Stomach (tissue), 19 donors: ENCODE measurements at places on chromosomes 7 and 10. TPM values are rescaled to one million over a fixed set of nuclear protein-coding genes. Genes with fewer than 3 reads are reported as not detected.

DNA sequence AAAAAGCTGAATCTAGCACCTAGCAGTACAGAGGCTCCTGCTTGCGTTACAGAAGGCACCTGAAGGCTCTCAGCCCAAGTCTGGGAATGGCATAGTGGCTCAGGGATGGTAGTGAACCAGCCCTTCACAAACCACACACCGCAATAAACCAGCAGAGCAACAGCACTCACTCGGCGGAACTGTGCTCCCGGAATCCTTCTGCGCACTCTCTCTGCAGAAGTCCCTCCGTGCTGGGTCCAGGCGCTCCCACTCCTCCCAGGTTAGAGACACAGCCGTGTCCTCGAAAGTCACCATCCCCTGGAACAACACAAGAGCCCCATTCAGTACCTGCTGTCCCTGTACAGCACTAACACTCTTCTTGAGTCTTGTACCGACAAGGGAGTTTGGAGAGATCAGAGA lies 1.5 kb downstream of the ZNF394 start:
- peak overlapping the region; percentile 98 for H3K27ac ChIP-seq
- H3K4me1 ChIP-seq, result peaks cover 29% of the 10 kb centered on the region
- H3K36me3 ChIP-seq, result peaks cover 48% of the 10 kb centered on the region
- DNase-seq, result no peak
- H3K27me3 ChIP-seq, result no peaks in the 10 kb centered on the region

DNA sequence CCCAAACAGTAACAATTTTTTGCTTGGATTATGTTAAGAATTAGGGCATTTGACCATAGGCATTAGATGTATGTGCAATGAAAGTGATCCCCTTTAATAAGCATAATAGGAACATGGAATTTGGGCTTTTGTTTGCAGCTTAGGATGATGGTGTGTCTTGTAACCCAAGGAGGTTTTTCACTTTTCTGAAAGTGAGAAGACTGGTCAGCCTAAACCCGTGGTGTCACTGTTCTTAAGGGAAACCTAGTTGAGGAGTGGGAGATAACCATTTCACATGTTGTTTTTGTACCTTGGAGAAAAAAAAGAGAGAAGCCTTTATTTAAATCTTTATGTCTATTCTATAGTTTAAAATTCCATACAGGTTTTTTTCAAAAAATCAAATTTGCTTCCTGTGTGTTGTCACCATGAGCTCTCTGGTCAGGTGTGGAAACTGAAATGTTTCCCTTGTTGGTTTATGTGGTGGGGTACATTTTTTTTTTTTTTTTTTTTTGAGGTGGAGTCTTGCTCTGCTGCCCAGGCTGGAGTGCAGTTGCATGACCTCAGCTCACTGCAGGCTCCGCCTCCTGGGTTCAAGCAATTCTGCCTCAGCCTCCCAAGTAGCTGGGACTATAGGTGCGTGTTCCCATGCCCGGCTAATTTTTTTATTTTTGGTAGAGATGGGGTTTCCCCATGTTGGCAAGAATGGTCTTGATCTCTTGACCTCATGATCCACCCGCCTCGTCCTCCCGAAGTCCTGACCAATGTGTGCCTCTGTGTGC lies 7.7 kb downstream of the CCM2 start:
- H3K4me3 ChIP-seq, result no peak overlapping the region
- no peaks in the 10 kb centered on the region for H3K4me1 ChIP-seq
- H3K27ac ChIP-seq, result no peak overlapping the region
- H3K36me3 ChIP-seq, result no peaks in the 10 kb centered on the region
- no peaks in the 10 kb centered on the region for H3K27me3 ChIP-seq
- no peak for DNase-seq

- no peaks in the 10 kb centered on the region for H3K27me3 ChIP-seq
- H3K4me3 ChIP-seq, result no peak overlapping the region
- H3K4me1 ChIP-seq, result no peaks in the 10 kb centered on the region
- peak; percentile 32 for DNase-seq
These were observed 74.2 kb upstream of the ZPBP start for GRCh38 chr7:50166997-50167965.

GRCh38 chr7:22269963-22270362 lies 87.0 kb downstream of the RAPGEF5 start:
- H3K27me3 ChIP-seq, result no peaks in the 10 kb centered on the region
- no peak overlapping the region for H3K4me3 ChIP-seq
- no peaks in the 10 kb centered on the region for H3K4me1 ChIP-seq

- peak overlapping the region; percentile 67 for H3K4me3 ChIP-seq
- peak; percentile 41 for DNase-seq
- H3K27me3 ChIP-seq, result peaks cover 57% of the 10 kb centered on the region
- no peaks in the 10 kb centered on the region for H3K36me3 ChIP-seq
These were observed 806 bp upstream of the VIPR2 start for GRCh38 chr7:159145490-159145855.

DNA sequence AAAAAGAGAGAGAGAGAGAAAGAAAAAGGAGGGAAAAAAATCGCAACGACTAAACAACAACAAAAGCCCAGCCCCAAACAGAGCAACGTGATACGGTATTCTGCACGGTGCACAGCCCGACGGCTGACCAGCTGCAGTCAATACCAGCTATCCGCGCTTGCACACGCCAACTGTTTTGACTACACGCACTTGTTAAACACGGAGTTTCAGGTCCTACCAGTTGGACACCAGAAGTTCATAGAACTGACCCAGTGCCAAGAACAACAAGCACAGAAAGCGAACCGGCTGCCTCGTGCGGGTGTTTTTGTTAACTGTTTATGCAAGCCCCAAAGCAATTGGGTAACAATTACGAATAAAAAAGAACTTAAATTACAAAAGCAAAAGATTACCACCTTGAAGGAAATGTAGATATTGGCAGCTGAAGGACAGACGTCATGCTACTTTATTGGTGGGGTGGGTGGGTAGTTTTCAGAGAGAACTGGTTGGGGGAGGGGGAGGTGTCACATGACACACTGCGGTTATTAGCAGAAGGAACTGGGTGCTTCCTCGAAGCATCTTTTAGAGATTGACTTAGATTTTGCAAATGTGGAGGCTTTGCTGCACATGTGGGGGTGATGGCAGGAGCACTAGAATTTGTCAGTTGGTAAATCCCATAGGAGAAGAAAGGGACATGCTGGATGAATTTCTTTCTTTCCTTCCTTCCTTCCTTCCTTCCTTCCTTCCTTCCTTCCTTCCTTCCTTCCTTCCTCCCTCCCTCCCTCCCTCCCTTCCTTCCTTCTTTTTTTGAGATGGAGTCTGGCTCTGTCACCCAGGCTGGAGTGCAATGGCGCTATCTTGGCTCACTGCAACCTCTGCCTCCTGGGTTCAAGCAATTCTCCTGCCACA lies 110.6 kb upstream of the EFCAB10 start:
- no peaks in the 10 kb centered on the region for H3K36me3 ChIP-seq
- no peaks in the 10 kb centered on the region for H3K27me3 ChIP-seq
- peak overlapping the region; percentile 83 for H3K27ac ChIP-seq
- H3K4me1 ChIP-seq, result peaks cover 31% of the 10 kb centered on the region
- DNase-seq, result peak; percentile 91
- peak overlapping the region; percentile 38 for H3K4me3 ChIP-seq

DNA sequence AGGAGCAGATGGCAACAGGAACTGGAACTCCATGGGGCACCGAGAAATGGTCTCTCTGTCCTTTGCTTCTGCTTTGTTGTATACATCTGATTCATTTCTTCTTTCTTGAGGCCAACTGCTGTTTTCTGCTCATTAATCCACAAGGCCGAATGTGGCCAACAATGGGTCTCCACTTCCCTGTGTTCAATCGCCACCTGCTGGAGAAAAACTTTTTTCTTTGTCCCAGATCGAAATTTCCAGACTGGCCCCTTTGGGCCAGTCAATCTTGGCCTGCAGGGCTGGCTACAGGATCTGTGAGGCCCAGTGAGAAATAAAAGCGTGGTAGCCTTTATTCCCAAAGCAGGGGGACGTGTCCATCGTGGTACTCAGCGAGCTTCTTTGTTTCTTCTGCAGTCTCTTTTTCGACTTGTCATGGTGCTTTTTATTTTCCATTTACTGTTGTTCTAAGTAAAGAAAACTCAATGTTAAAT lies 58.8 kb downstream of the PARP12 start:
- peak; percentile 68 for DNase-seq
- H3K27me3 ChIP-seq, result no peaks in the 10 kb centered on the region
- no peak overlapping the region for H3K4me3 ChIP-seq
- H3K4me1 ChIP-seq, result no peaks in the 10 kb centered on the region
- no peak overlapping the region for H3K27ac ChIP-seq

DNA sequence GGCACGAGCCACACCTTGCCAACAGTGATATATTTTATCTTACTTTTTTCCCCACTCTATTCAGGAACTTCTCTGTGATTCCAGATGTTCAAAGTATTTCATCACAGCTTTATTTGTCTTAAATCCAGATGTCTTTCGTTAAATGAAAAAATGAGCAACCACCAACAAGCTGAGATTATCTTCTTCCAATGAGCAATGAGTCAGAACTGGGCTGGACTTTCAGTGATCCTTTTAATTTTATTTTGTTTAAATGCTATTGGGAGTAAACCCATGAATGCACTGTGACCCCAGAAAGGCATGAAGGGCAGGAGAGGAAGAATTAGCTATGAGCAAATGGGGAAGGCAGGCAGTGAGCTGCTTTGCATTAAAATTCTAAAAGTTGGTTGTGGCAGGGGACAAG lies 77.6 kb upstream of the IMMP2L start:
- H3K36me3 ChIP-seq, result no peaks in the 10 kb centered on the region
- no peaks in the 10 kb centered on the region for H3K27me3 ChIP-seq
- H3K4me1 ChIP-seq, result no peaks in the 10 kb centered on the region
- no peak overlapping the region for H3K4me3 ChIP-seq
- DNase-seq, result no peak
- H3K27ac ChIP-seq, result no peak overlapping the region

- no peaks in the 10 kb centered on the region for H3K27me3 ChIP-seq
These were observed 35.0 kb downstream of the VIPR2 start for GRCh38 chr7:159109653-159110035.

DNA sequence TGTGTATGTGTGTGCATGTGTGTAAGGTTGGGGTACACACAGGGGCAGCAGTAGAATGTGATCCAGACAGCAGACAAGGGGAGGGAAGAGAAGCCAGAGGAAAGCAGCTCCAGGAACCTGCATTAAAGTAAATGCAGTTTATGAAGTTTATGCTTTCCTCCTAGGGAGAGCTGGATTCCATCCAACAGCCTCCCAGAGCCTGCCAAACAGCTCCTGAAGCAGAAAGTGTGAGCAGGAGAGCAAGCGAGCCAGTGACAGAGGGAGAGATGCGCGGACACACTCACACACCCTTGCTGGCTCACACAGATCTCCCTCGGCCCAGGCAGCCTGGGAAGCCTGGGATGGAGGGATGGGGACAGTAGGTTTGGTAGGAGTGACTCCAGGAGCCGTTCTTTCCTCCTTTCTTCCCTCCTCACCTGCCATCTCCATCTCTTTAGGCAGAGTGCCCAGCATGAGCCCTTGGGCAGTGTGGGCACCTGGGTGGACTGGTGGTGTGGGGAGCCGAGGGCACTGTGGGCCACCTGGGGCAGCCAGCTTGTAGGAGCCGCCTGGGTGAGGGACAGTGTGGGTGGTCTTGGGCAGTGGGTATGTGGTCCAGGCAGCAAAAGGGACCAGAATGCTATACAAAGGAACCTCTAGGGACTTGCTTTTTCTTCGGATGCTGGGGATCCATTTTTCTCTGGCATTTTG lies 46.1 kb downstream of the PAX2 start:
- no peaks in the 10 kb centered on the region for H3K27me3 ChIP-seq
- no peak for DNase-seq
- H3K36me3 ChIP-seq, result no peaks in the 10 kb centered on the region
- H3K4me1 ChIP-seq, result no peaks in the 10 kb centered on the region
- no peak overlapping the region for H3K27ac ChIP-seq

The ANXA8 gene
- not detected for total RNA-seq

The GHITM gene
- 108 TPM for total RNA-seq
